ENCODE measurements at places on chromosomes 5 and 9. TPM values are rescaled to one million over a fixed set of nuclear protein-coding genes. Genes with fewer than 3 reads are reported as not detected.
A peak's percentile ranks its signal among the peaks of the same experiment; 100 is the strongest.

GRCh38 chr5:64126202-64126741 lies 39.4 kb upstream of the RNF180 start:
- DNase-seq = no peak

DNA sequence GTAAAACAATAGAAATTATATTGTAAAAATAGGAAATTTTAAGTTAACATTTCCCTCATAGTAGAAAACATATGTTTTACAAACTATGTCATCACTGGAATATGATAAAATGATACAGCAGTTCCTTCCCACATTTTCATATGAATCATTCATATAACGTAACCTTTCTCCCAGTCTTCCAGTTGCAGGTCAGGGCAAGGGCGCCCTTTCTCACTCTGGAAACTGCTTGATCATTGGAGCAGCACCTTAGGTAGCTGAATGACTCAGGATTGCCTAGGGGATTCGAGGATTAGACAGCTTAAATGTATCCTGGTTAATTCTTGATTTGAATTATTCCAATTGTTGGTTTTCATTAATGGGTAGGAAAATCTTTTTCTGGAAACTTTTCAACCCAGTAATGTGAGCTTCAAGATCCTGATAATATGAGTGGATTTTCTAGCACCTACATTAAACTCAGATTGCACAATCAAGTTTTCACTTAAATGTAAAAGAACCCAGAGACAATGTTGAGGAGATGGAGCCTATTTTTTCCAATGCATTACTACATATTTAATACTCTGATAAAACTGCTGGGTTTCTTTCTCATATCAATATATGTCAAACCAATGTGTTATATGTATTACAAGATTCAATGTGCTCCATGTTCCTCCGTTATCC lies 32.6 kb upstream of the ANXA1 start:
- peak; percentile 99 for DNase-seq

GRCh38 chr5:150419630-150420270 lies 7.0 kb upstream of the CD74 start:
- DNase-seq = no peak

GRCh38 chr5:102421647-102422046 lies 77.2 kb downstream of the SLCO6A1 start:
- no peak for DNase-seq

DNA sequence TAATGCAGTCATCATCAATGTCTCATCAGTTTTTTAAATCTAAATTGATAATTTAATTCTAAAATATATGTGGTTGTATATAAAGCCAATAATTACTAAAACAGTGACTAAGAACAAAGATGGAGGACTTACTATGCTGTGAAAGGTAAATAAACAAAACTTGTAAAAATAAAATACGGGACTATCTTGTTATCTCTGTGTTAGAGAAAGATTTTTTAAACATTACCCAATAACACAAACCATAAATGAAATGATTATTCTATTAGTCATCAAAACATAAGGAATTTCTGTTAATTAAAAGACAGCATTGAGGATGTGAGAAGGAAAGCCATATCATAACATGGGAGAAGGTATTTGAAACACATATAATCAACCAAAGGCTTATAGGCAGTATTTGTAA lies 226.2 kb upstream of the SMC2 start:
- peak; percentile 22 for DNase-seq

Gene CDC37L1
- total RNA-seq = 22.1 TPM
